ENCODE measurements at places on chromosomes 16 and 17. TPM values are rescaled to one million over a fixed set of nuclear protein-coding genes. Genes with fewer than 3 reads are reported as not detected.

- DNase-seq, result no peak
- H3K36me3 ChIP-seq, result no peaks in the 10 kb centered on the region
- H3K4me3 ChIP-seq, result no peak overlapping the region
- H3K4me1 ChIP-seq, result peaks cover 6% of the 10 kb centered on the region
- peaks cover 8% of the 10 kb centered on the region for H3K27me3 ChIP-seq
Observed at GRCh38 chr17:65370669-65371131, 190.7 kb downstream of the AXIN2 start.

GRCh38 chr17:27241346-27241946 lies 52.5 kb upstream of the WSB1 start:
- no peaks in the 10 kb centered on the region for H3K36me3 ChIP-seq
- no peak overlapping the region for H3K27ac ChIP-seq
- DNase-seq, result no peak
- H3K27me3 ChIP-seq, result peaks cover 6% of the 10 kb centered on the region
- peaks cover 46% of the 10 kb centered on the region for H3K4me1 ChIP-seq
- H3K4me3 ChIP-seq, result no peak overlapping the region

DNA sequence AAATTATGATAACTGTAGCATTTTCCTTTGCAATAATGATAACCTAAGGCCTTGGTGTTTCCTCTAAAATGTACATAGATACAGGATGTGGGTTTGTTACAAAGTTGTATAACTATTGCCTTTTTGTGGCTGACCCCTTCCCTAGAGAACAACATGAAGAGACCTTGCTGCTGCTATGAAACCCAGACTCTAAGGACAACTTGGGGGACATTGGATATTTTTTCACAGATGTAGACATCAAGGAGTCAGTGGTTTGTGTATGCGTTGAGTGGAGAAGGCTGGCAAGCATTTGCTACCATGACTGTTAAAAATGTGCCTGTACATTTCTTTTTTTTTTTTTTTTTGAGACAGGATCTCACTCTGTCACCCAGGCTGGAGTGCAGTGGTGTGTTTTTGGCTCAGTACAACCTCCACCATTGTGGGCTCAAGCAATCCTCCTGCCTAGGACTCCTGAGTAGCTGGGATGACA lies 12.3 kb downstream of the HMOX2 start:
- no peaks in the 10 kb centered on the region for H3K27me3 ChIP-seq
- peaks cover 60% of the 10 kb centered on the region for H3K36me3 ChIP-seq
- peak overlapping the region; percentile 97 for H3K27ac ChIP-seq
- DNase-seq, result peak; percentile 33

- H3K4me1 ChIP-seq, result peaks cover 14% of the 10 kb centered on the region
- no peak for DNase-seq
- peaks cover 22% of the 10 kb centered on the region for H3K27me3 ChIP-seq
- H3K4me3 ChIP-seq, result no peak overlapping the region
- H3K36me3 ChIP-seq, result no peaks in the 10 kb centered on the region
- H3K27ac ChIP-seq, result no peak overlapping the region
Observed at GRCh38 chr17:47862621-47863440, 11.9 kb upstream of the SP6 start.

DNA sequence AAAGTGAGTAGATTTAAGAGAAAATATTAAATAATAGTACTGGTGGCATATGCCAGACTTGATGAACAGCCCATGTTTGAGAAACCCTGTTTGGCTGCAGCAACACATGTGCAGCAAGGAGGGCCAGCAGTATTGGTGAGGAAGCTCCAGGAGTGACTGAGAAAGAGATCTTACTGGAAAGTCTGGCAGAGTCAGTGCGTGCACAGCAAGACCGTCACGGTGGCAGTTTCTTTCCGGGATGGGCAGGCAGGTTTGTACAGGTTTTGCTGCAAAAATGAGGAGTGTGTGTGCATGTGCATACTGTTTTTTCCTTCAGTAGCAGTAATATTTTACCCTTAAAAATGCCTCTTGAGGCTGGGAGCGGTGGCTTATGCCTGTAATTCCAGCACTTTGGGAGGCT lies 41.4 kb downstream of the KSR1 start:
- H3K27ac ChIP-seq, result no peak overlapping the region
- H3K27me3 ChIP-seq, result no peaks in the 10 kb centered on the region
- DNase-seq, result no peak
- no peak overlapping the region for H3K4me3 ChIP-seq

GRCh38 chr16:24635900-24636610 lies 93.4 kb upstream of the TNRC6A start:
- no peak overlapping the region for H3K4me3 ChIP-seq
- no peaks in the 10 kb centered on the region for H3K36me3 ChIP-seq
- H3K27me3 ChIP-seq, result peaks cover 10% of the 10 kb centered on the region
- H3K27ac ChIP-seq, result no peak overlapping the region

DNA sequence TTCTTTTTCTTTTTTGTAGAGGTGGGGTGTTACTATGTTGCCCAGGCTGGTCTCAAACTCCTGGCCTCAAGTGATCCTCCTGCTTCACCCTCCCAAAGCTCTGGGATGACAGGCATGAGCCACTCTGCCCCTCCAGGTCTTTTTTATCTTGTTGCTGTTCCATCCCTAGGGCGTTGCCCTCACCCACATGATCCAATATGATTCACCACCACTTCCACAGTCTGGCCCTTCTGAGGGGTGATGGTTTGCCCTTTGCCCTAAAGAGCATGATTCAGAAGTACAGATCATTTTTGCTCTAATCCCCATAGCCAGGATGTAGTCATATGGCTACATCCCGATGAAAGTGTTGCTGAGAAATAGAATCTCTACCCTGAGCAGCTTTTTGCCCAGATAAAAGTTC lies 18.8 kb downstream of the STX4 start:
- H3K36me3 ChIP-seq, result no peaks in the 10 kb centered on the region
- H3K4me1 ChIP-seq, result peaks cover 20% of the 10 kb centered on the region
- H3K27ac ChIP-seq, result no peak overlapping the region
- H3K4me3 ChIP-seq, result no peak overlapping the region
- peaks cover 2% of the 10 kb centered on the region for H3K27me3 ChIP-seq

DNA sequence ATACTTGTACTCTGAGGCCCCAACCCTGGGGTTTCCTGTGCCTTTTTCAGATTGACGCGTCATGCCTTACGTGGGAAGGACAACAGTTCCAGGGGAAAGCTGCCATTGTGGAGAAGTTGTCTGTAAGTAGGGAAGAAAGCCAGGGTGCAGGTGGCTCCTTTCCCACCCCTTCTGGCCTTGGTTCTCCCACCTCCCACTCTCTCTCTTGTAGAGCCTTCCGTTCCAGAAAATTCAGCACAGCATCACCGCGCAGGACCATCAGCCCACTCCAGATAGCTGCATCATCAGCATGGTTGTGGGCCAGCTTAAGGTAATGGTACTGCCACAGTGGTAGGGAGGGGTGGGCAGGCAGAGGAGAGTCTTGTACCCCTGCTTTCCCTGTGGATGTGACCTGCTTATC lies 4.6 kb upstream of the EDC4 start:
- no peak overlapping the region for H3K4me3 ChIP-seq
- H3K27ac ChIP-seq, result no peak overlapping the region
- peaks cover 7% of the 10 kb centered on the region for H3K4me1 ChIP-seq
- H3K36me3 ChIP-seq, result peaks cover 24% of the 10 kb centered on the region
- H3K27me3 ChIP-seq, result no peaks in the 10 kb centered on the region

GRCh38 chr16:50354629-50355456 lies 13.9 kb downstream of the BRD7 start:
- no peaks in the 10 kb centered on the region for H3K27me3 ChIP-seq
- H3K36me3 ChIP-seq, result peaks cover 66% of the 10 kb centered on the region
- no peak overlapping the region for H3K27ac ChIP-seq

- H3K27ac ChIP-seq, result no peak overlapping the region
- H3K36me3 ChIP-seq, result peaks cover 50% of the 10 kb centered on the region
- peaks cover 38% of the 10 kb centered on the region for H3K4me1 ChIP-seq
- H3K4me3 ChIP-seq, result no peak overlapping the region
- no peak for DNase-seq
Observed at GRCh38 chr16:80654094-80654862, 113.5 kb downstream of the DYNLRB2 start.

- no peak for DNase-seq
- H3K4me1 ChIP-seq, result no peaks in the 10 kb centered on the region
- peaks cover 4% of the 10 kb centered on the region for H3K27me3 ChIP-seq
- H3K36me3 ChIP-seq, result no peaks in the 10 kb centered on the region
Observed at GRCh38 chr16:55436587-55436986, 42.4 kb upstream of the MMP2 start.

- H3K27ac ChIP-seq, result peak overlapping the region; percentile 28
- peaks cover 87% of the 10 kb centered on the region for H3K4me1 ChIP-seq
- DNase-seq, result no peak
- peak overlapping the region; percentile 9 for H3K4me3 ChIP-seq
Observed at GRCh38 chr17:78717431-78717980, 64.6 kb downstream of the CYTH1 start.

DNA sequence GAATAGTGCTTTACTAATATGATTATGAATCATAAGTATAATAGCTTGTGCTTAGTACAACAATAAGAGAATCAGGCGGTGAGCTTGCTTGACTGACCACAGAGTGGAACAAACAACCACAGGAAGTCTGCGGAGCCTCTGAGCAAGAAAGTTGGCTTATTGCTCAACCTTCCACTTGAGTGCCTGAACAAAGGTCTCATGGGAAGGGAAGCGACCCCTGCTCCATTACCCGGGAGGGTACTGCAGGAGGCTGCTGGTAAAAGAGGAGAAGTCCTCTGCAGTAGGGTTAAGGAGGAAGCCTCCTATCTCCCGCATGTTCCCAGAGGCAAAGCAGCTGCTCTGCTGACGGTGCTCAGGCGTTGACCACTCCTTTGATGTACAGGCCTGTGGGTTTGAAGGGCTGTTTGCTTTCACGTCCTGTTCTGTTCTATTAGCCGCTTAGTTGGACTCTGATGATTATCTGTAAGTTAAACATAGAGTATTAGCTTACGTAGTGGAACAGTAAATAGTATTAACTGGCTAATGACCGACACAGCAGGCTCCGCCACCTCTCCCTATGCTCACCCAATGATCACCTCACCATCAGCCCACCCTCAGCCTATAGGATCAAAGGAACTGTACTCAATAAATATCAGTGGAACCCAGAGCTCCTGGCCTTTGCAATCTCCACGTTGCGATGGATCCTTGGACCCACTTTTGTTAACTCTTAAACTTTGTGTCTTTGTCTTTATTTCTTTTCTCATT lies 17.5 kb downstream of the ALOX15B start:
- H3K4me3 ChIP-seq, result no peak overlapping the region
- H3K4me1 ChIP-seq, result peaks cover 27% of the 10 kb centered on the region
- peak; percentile 76 for DNase-seq
- peaks cover 45% of the 10 kb centered on the region for H3K27me3 ChIP-seq
- H3K27ac ChIP-seq, result no peak overlapping the region

DNA sequence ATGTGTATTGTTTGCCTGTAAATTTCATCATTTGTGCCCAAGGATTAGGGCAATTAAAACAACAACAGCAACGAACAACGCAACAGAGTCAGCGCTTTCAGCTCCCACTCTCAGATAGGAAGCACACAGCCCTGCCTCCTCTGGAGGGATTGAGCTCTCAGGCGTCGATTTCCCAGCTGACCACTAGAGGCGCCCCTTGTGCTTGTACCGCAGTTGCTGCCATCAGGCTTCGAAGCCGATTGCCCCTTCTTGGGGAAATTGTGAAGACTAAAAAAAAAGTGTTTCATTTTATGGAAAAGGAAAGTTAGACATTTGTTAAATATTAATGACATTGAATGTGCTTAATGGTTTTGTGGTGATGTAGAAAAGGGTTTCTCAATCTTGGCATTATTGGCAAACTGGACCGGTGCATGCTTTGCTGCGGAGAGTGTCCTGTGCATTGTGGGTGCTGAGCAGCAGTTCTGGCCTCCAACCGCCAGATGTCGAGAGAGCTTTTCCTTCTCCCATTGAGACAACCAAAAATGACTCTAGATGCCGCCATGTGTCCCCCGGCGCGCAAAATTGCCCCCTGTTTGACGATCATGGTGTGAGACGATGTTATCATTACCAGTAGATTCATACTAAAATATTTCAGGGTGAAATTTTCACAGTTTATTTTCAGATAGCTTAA lies 650.4 kb upstream of the RBFOX1 start:
- H3K4me3 ChIP-seq, result no peak overlapping the region
- no peaks in the 10 kb centered on the region for H3K36me3 ChIP-seq
- H3K27me3 ChIP-seq, result no peaks in the 10 kb centered on the region
- no peaks in the 10 kb centered on the region for H3K4me1 ChIP-seq

- no peak for DNase-seq
- H3K36me3 ChIP-seq, result peaks cover 25% of the 10 kb centered on the region
- H3K27ac ChIP-seq, result no peak overlapping the region
- no peaks in the 10 kb centered on the region for H3K27me3 ChIP-seq
- H3K4me1 ChIP-seq, result peaks cover 18% of the 10 kb centered on the region
- no peak overlapping the region for H3K4me3 ChIP-seq
Observed at GRCh38 chr17:51155416-51155815, 2.1 kb downstream of the NME1 start.

DNA sequence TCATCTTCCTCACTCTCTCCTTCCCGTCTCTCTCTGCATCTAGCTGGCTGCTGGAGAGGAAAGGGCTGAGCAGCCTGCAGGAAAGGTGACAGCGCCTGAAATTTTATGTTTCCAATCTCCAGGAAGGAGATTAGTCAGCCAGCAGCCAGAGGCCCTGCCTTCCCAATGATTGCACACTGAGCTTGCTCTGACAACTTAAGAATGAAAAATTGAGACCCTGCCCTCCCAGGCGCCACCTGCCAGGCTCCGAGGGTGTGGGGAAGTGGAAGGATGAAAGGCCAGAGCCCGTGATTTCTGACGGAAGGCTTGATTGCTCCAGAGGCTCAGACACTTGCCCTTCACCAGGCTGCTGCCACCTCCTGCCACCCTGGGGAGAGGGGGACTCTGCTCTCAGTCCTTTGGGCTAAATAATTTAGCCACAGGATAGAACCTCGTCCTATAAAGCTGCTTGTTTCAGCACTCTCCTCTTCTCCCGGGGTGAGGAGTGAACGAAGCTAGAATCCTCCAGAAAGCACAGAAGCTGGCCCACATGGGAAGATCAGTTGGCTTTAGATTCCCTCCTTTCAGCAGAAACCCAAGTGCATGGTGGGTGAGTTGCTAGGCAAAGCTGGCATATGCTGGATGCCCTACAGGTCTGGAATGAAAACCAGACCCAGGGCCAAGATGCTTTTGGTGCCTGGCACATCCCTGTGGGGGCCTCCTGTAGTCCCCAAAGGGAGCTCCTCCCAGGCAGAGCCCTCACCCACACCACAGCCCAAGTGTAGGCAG lies 33.5 kb downstream of the GRIN2C start:
- H3K4me1 ChIP-seq, result no peaks in the 10 kb centered on the region
- H3K36me3 ChIP-seq, result peaks cover 1% of the 10 kb centered on the region
- H3K4me3 ChIP-seq, result no peak overlapping the region
- no peaks in the 10 kb centered on the region for H3K27me3 ChIP-seq
- DNase-seq, result no peak

GRCh38 chr16:12220766-12221165 lies 244.2 kb downstream of the SNX29 start:
- H3K4me3 ChIP-seq, result no peak overlapping the region
- H3K27me3 ChIP-seq, result no peaks in the 10 kb centered on the region
- H3K27ac ChIP-seq, result no peak overlapping the region
- no peak for DNase-seq

DNAAF8 gene
- total RNA-seq, result not detected

TRPV3 gene
- total RNA-seq, result 0.43 TPM

NTN1 gene
- total RNA-seq, result not detected

POLR2A gene
- total RNA-seq, result 169 TPM

RRAD gene
- total RNA-seq, result 1.0 TPM

KRTAP4-4 gene
- total RNA-seq, result not detected

HCRT gene
- total RNA-seq, result not detected

EZH1 gene
- 51.9 TPM for total RNA-seq
